ENCODE measurements at places on chromosomes 13 and 19.

- DNase-seq: no peak
Observed at GRCh38 chr19:48216933-48217332, 38.8 kb downstream of the CARD8 start.

DNA sequence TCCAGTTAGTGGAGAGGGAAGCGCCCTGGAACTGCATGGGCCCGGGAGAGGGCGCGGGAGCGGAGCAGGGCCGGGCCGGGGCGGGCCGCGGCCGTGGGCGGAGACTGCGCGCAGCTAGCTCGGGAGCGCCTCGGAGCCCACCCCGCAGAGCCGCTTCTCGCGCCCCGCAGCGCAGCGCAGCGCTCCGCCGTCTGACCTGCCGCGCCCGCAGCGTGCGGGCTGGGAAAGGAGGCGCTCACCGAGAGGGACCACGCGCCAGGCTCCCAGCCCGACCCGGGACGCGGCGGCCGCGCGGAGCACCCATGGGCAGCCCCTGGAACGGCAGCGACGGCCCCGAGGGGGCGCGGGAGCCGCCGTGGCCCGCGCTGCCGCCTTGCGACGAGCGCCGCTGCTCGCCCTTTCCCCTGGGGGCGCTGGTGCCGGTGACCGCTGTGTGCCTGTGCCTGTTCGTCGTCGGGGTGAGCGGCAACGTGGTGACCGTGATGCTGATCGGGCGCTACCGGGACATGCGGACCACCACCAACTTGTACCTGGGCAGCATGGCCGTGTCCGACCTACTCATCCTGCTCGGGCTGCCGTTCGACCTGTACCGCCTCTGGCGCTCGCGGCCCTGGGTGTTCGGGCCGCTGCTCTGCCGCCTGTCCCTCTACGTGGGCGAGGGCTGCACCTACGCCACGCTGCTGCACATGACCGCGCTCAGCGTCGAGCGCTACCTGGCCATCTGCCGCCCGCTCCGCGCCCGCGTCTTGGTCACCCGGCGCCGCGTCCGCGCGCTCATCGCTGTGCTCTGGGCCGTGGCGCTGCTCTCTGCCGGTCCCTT, at the start of gene MLNR:
TSS of gene MLNR (plus strand) at position 303 of the 820 bp plus-strand sequence. CDS start at position 303, 0 bp downstream.
- no peak for DNase-seq

DNA sequence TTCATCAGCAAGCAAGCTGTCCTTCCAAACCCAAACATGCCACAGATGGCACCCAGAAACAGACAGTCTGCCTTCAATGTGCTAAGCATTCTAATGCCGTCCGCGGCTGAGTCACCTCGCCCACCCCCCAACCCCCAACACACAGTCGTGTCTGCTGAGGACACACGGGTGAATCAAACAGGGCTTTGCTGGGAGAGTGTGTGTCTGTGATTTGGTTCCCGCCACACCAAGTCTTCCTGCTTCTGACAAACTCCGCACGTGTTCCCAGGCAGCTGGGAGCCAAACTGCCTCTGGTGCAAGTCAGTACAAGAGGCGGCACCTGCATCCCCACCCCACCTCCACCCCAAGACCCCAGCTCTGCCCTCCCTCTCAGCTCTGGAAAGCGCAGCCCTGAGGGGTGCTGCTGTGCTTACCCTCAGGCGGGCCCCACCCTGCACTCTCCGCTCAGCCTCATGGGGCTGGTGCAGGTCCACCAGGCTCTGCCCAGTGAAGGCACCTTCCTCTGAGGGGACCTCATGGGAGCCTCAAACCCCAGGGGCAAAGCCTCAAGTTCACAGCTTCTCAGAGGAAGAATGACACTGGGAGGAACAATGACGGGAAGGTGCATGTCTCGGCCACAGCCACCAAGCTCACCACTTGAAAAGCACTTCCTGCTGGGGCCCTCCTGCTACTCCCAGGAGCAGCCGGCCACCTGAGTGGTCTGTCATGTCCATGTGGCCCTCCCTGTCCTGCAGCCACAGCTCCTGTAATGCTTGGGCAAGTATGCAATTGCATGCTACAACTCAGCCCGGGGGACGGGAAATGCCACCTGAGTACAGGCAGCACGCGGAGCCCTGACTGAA, 15.0 kb upstream of the SLC35E1 start:
- DNase-seq: peak; percentile 38

DNA sequence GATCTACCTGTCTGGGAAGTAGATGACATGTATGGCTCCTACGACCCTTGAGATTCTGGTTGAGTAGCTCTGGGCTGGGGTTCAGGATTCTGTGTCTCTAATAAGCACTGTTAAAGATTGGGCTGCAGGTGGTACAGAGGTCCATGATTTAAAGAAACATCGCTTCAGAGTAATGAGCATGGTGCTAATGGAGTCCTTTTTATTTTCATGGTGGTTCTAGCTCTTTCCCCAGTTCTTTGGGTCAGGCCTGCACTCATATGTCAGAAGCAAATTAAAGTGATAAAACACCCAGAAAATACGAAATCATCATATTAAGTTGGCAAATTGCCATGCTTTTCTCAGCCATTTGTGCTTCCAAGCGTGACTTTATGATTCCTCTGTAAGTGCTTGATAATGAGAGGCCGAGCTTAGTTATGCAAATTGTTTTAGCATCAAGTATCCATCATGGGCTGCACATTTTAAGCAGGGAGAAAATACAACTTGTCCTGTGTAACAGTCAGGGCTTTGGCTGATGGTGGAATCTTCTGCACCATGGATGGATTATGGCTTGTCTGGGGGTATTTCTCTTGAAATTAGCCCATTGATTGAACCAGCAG, 45.1 kb downstream of the MTUS2 start:
- no peak for DNase-seq

- no peak for DNase-seq
Observed at GRCh38 chr13:66266761-66267160, 963.4 kb downstream of the PCDH9 start.

DNA sequence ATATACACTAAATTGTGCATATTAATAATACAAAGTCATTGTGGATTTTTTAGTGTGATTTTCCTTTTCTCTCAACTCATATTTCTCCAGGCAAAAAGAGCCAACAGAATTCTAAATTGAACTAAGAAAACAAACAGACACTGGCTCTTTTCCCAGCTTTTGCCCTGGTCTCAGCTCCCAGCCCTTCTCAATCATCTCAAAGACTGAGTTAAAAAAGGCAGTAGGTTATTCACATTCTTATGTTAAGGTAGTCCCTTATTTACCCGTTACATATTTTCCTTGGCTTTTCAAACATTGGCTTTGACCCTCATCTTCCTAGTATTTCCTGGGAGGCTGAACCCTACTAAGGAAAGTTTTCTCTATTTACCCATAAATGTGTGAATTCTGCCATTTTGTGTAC, 753.6 kb downstream of the LIG4 start:
- DNase-seq: no peak

DNA sequence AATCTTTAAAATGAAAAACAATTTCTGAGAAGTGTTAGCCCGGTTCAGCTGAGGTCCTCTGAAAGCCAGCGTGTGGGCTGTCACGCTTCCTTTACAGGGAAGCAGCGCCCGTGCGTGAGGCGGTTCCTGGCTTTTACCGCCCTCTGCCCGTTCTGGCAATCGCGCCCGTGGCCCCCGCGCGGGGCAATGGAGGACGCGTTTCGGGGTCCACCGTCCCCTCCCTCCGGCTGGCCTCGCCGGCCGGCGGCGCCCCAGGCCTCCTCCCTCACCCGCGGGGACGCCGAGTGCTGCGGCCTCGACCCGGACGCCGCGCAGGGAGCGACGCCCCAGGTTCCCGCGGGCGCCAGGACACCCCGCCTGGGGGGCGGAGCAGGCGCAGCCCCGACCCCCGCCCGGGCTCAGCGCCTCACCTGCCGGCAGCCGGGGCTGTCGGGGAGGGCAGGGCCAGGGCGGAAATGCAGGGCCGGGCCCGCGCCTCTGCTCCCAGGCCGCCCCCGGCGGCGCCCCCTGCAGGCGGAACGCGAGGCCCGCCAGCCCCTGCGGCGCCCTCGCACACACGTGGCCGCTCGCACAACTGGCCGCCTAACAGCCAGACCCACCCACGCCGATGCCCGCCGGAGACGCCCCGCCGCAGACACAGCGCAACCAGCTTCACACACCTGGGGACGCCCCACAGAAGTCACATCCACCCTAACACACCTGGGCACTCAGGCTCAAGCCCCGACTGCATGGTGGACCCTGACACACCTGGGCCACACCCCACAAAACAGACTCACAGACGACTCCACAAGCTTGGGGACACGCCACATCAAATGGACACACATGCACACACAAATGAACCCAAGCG, at the start of gene GGACT:
TSS of gene GGACT (minus strand) at position 459 of the 847 bp plus-strand sequence. CDS start 56,198 bp downstream, outside the sequence.
- DNase-seq: peak; percentile 78

GRCh38 chr13:50626101-50626547, 217.4 kb downstream of the DLEU7 start:
- no peak for DNase-seq

- DNase-seq: no peak
Observed at GRCh38 chr13:59790626-59791025, 373.1 kb downstream of the DIAPH3 start.

- DNase-seq: no peak
Observed at GRCh38 chr13:72849571-72849970, 67.6 kb downstream of the PIBF1 start.

DNA sequence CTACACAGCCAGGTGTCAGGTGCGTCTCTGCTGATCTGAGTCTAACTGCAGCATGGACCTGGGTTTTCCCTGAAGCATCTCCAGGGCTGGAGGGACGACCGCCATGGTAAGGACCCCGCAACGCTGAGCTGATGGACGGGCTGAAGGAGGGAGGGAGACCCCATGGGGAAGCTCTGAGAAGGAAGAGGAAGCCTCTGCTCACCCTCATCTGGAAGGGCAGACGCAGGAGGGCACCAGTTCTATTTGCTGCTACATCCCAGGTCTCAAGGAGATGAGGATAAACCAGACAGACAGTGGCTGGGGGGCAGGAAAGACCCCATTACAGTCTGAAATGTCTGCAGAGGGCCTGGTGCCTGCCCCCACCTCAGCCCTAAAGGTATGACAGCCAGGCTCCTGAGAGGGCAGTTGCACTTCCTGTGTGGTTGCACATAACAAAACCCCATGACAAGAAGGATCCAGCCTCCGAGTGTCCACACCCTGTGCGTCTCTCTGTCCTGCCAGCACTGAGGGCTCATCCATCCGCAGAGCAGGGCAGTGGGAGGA, at the start of gene LILRA2:
TSS of gene LILRA2 (plus strand) at position 461 of the 543 bp plus-strand sequence. CDS start 89 bp downstream, outside the sequence.
- DNase-seq: no peak

DNA sequence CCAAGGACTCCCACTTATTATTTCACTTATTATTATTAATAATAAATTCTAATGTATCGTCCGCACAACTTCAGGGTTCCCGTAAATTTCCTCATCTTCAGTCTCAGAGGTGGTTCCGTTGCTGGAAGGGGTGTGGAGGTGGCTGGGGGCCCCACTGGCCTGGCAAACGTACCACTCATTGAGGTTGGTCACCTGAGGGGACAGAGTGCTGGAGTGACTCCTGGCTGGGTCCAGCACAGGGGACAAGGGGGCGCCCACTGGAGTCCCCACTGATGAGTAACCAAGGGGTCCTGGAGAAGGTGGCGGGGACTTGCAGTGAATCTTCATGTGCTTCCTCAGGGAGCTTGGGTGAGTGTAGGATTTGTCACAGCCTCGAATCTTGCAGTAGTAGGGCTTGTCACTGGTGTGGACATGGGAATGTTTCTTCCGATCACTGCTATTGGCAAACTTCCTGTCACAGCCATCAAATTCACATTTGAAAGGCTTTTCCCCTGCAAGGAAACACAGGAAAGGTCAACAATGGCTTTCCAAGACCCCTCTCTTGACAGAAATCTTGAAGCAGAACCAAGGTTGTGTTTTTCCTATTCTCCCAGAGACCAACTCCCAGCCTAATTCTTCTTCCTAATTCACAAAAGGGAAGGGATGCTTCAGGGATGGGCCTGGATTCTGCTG, 6.1 kb downstream of the ZIC5 start:
- no peak for DNase-seq

GRCh38 chr13:27619728-27620376, 477 bp downstream of the LNX2 start:
- DNase-seq: peak; percentile 8

- no peak for DNase-seq
Observed at GRCh38 chr13:73991884-73992283, 142.3 kb downstream of the KLF12 start.

GRCh38 chr19:8478598-8478997, 23.8 kb downstream of the PRAM1 start:
- DNase-seq: no peak

- peak; percentile 11 for DNase-seq
Observed at GRCh38 chr13:44576351-44577235, 463 bp upstream of the TSC22D1 start.

DNA sequence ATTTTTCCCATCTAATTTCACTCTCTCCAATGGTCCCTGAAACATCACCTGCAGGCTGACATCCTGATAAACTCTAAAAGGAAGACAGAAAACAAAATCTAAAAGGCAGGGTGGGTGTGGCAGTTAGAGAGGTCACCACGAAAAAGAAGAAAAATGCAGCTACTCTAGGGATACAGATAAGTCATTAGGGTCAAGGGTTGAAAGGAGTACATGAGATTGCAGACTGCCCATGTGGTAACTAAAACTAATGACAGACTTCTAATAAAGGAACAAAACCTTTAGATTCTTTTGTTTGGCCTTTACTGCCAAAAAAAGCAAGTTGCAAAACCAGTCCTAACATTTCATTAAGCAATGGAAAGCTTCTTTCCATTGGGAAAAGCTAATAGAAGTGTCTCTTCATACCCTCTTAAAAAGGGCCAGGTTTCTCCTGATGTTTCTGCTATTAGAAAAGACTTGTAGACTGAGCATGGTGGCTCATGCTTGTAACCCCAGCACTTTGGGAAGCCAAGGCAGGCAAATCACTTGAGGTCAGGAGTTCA, 31.0 kb downstream of the THSD1 start:
- DNase-seq: no peak

DNA sequence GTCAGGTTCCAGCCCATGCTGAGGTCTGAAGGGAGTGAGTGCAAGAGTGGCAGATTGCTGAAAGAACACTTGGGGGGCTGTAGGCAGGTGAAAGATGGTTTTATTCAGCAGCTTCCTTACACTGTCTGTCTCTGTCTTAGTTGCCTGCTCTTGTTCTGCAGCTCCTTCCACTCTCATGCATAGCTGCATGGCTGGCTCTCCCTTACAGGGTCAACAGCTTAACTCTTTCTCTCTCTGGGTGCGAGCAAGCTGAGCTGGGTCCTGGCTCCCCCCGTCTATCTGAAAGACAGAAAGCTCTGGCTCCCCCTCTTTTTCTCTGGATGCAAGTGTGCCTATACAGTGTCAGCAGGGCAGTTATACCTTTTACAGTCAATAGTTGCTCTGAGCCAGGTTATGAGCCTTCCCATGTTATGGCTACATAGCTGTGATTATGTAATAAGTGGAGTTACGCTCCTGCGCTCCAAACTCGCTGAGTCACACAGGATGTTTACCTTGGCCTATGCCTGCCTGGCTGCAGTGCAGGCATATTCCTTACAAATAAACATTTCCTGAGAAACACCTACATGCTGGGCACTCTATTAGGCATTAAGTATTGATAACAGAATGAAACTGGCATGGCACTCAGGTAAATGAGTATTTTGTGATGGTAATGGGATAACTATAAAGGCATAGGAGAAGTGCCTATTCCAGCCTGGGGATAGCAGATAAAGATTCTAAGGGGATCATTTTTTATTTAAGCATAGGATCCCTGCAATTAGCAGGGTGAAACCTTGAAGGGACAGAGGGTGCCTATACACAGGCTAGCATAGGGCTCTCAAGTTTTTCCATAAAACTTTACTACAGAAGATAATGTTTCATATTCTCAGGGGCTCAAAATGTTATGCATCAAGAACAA, 826.9 kb upstream of the PCDH9 start:
- DNase-seq: no peak

GRCh38 chr19:17753976-17754375, 2.7 kb downstream of the FCHO1 start:
- no peak for DNase-seq

- DNase-seq: no peak
Observed at GRCh38 chr19:898663-899062, 5.4 kb downstream of the RNU6-9 start.
